ENCODE measurements at places on chromosomes 1 and 21. TPM values are rescaled to one million over a fixed set of nuclear protein-coding genes. Genes with fewer than 3 reads are reported as not detected.
A peak's percentile ranks its signal among the peaks of the same experiment; 100 is the strongest.

DNA sequence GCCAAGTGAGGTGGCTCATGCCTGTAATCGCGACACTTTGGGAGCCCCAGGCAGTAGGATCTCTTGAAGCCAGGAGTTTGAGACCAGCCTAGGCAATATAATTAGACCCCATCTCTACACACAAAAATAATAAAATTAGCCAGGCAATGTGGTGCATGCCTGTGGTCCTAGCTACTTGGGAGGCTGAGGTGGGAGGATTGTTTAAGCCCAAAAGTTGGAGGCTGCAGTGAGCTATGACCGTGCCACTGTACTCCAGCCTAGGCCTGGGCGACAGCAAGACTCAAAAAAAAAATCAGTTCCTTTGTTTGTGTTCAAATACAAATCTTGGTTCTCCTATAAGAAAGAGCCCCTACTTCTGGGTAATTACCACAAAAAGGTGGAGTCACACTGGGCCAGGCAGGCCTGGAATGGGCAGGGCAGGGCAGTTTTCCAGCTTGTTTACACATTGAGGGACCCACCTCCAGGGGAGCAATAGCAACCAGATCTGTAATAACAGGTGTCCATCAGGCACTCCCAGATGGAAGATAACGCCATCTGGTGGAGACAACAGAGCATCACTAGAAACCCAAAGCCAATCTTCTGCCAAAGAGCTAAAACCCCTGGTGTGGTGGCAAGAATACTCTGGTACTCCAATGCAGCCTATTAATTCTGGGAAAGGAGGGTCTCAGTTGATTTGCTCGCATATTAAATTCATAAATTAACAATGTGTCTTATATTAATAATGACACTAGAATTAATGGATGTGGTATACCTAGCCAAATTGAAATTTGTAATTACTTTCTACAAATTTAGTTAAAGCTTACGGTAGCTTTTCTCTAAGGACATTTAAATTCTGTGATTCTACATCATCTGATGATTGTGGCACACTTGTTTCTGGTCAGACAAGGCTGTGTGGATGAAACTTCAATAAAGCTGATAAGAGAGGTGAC, 13.2 kb downstream of the PPP1R15B start:
- peak; percentile 37 for DNase-seq

DNA sequence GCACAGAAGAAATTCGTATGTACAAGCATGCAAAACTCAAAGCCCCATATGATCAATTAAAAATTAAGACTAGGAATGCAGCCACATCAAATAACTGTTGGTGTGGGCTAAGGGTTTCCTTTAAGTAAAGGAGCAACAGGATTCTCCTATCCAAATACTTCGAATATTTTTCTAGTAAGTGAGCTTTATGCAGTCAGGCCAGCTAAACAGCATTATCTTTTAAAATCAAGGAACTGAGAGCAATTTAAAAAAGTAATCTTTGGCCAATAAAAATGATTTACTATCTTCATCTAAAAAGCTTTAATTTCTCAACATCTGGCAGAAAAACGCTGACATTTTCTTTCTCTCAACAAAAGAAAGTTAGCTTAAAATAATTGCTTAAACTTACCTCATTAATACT, 19.8 kb downstream of the CNN3 start:
- no peak for DNase-seq

GRCh38 chr1:93468662-93469061, 20.7 kb downstream of the FNBP1L start:
- peak; percentile 77 for DNase-seq

GRCh38 chr1:225657462-225657989, 4.6 kb upstream of the ENAH start:
- peak; percentile 80 for DNase-seq

DNA sequence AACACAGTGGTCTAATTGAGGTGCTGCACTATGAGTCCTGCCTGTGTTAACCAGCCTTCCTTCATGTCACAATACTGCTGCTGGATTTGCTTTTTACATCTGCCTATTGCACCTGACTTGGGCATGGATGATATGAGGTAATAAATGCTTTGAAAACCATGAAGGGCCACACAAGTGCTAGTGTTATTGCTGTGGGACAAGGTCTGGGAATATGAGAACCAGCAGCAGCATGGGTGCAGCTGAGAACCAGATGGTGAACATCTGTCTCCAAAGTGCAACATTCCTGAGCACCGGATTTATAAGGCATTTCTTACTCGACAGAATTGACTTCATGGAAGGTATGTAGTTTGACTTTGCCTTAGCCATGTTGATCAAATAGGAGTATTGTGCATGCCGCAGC, 16.6 kb downstream of the TRIM45 start:
- no peak for DNase-seq

- no peak for DNase-seq
Measured at GRCh38 chr1:55118651-55119329, 79.4 kb downstream of the PCSK9 start.

DNA sequence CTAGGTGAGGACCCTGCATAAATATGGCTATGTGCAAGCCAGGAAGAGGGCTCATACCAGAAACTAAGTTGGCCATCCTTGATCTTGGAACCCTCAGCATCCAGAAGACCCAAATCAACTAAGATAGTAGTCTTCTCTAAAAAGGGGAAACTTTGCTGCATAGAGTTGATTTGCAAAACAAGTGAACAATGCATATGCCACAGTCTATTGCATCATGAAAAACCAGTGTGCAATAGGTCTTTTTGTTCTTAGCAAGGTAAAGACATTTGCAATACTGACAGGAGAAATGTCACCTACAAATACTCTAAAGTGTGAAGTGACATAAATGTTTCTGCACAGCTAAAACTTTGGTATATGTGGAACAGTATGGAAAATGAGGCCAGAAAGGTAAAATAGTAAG, 2.0 kb upstream of the IFI16 start:
- no peak for DNase-seq

DNA sequence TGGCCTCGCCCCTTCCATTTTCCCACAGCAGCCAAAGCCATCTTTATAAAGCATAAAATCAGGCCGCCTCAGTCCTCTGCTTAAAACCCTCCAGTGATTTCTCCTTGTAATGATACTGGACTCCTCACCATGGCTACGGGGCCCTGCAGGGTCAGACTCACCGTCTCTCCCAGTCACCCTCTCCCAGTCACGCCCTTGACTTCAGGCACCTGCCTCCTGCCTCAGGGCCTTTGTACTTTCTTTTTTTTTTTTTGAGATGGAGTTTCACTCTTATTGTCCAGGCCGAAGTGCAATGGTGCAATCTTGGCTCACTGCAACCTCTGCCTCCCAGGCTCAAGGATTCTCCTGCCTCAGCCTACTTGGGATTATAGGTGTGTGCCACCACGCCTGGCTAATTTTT, 47.8 kb downstream of the PIK3CD start:
- no peak for DNase-seq

DNA sequence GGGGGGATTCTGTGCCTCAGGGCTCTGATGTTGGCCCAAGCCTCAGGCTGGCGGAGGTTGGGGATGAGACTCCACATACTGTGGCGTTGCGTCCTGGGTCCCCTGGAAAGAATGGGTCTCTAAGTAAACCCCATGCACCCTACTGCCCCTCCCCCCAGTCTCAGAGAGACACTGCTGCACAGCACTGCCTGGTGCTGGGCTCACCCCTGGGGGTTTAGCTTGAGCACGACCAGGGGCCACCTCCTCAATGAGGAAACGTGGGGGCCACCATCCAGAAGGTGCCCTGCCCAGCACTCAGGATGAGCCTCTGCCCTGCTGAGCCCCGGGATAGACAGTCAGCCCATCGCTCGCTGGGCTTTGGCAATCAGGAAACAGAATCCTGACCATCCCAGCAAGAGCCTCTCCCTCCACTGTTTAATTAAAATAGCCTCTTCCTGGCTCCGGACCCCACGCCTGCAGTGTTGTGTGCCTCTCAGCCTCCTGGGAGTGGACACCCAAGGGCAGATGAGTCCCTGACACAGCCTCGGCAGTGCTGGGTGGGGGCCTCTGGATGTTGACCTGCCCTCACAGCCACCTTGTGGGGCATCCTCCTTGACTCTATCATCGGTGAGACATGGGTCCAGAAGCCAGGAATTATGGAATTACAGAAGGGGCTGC, 3.5 kb upstream of the KRTAP10-4 start:
- DNase-seq, result no peak

Gene RHOC
- 657 TPM for total RNA-seq

- no peak for DNase-seq
Measured at GRCh38 chr1:21845646-21846641, 33.9 kb downstream of the LDLRAD2 start.

GRCh38 chr21:35827004-35827403, 233.3 kb downstream of the SETD4 start:
- DNase-seq, result peak; percentile 6

Gene SLC22A15
- 10.3 TPM for total RNA-seq

Gene DENND4B
- total RNA-seq, result 32.2 TPM

DNA sequence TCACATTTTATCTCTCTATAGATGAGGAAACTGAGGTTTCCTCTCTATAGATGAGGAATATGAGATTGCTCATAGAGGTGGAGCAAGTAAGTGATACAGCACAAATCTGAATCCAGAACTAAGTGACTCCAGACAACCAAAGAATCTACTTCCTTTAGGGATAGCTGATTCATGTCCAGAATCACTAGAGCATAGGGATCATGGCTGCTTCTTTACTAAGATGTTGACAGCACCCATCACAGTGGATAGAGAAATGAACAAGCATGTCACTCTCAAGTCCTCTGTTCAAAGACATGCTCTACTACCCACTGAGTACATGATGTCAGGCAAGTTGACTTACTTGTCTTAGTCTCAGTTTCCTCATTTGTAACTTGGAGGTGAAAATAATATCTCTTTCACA, 116.1 kb upstream of the SPATA6 start:
- DNase-seq, result no peak

Gene RGS8
- total RNA-seq, result 0.12 TPM

DNA sequence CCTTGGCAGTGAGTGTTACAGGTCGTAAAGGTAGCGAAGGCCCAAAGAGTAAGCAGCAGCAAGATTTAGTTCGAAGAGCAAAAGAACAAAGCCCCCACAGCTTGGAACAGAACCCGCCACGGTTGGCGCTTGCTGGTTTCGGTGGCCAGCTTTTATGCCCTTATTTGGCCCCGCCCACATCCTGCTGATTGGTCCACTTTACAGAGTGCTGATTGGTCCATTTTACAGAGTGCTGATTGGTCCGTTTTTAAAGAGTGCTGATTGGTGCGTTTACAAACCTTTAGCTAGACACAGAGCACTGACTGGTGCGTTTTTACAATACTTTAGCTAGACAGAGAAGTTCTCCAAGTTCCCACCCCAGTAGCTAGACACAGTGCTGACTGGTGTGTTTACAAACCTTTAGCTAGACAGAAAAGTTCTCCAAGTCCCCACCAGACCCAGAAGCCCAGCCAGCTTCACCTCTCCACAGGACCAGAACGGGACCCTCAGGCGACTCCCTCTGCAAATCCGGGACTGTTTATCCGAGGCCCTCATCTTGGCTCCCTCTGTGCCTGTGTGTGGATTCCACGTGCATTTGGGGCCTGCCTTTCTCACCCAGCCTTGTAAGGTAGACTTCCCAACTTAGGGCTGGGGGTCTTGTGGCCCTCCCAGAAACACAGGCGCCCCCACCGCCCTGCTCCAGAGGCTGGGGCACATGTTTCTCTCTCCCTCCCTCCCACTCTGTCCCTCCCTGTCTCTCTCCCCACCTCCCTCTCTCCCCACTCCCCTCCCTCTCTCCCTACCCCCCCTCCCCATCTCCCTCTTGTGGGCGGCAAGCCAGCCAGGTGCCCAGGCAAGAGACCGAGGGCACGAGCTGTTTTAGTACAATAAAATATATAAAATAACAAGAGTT, 12.6 kb downstream of the FTCD start:
- DNase-seq, result no peak

DNA sequence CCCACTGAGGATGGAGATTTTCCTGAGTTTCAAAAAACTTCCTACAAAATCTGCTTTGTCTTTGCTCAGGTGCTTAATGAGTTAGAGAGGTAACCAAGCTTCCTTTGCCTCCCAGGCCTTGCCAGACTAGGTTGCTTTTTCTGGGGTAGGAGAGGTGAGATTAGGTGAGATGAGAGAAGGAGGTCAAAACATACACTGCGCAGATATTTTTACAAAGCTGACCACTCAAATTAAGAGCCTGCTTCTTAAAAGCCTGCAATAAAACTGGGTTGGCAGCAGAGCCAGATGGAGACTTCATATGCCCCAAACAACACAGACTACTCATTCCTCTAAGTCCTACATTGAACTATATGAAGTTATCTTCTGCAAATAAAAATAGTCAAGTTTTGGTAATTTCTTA, 352.5 kb downstream of the NUF2 start:
- no peak for DNase-seq

DNA sequence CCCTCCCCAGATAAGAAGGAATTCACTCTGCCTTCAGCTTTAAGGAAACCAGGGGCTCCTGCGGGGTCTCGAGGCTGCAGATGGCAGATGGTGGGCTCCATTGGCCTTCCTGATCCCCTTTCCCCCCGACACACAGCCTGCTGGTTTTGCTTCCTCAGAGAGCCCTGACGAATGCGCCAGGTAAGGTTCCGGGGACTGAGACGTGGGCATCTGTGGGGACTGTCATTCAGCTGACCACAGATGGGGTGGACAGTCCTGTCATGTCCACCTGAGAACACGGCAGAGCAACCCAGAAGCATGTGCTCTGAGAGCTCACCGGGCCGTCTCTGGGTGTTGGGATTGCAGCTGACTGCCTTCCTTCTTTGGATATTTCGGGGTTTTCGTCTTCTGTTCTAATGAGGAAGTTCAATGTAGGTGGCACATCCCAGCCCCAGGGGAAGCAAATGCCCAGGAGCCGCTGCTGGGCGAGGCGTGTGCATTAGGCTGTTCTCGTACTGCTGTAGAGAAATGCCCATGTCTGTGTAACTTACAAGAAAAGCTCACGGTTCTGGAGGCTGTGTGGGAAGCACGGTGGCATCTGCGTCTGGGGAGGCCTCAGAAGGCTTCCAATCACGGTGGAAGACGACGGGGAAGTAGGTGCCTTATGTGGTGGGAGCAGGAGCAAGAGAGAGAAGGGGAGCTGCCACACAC, 22.6 kb upstream of the TTC34 start:
- DNase-seq, result no peak

- DNase-seq, result no peak
Measured at GRCh38 chr1:3993619-3994375, 93.7 kb upstream of the C1orf174 start.

- DNase-seq, result peak; percentile 63
Measured at GRCh38 chr1:168717906-168718891, 10.8 kb downstream of the DPT start.

- no peak for DNase-seq
Measured at GRCh38 chr21:30434033-30434631, 4.1 kb downstream of the KRTAP13-4 start.

DNA sequence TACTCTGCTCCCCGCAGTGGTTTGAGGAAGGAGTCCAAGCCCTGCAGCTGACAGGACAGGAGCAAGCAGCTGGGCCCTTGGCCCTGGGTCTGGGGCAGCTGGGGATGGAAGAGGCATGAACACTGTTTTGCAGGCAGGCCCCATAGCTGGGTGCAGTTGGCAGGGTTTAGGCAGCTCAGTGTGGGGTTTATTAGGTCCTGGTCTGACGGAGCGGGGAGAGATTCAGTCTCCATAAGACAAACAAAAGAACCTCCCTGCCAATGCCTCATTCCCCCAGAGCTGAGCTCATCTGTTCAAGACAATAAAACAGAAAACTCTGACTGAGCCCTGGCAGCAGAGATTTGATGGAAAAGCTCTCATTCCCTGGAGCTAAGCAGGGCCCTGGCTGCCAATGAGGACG, 37.3 kb downstream of the OLFML2B start:
- no peak for DNase-seq

- no peak for DNase-seq
Measured at GRCh38 chr1:115112496-115113375, 23.4 kb upstream of the TSPAN2 start.

- peak; percentile 87 for DNase-seq
Measured at GRCh38 chr21:36203603-36203889, 46.9 kb downstream of the DOP1B start.

GRCh38 chr1:235127732-235128455, 743 bp downstream of the TOMM20 start:
- no peak for DNase-seq

Data from astrocyte (in vitro differentiated cells and primary cell).